Lung microvascular endothelial cell (primary cell): ENCODE measurements at places on chromosomes 3 and 15. TPM values are rescaled to one million over a fixed set of nuclear protein-coding genes. Genes with fewer than 3 reads are reported as not detected.

The FAM240A gene
- not detected in 2 replicates for total RNA-seq

The SPRED1 gene
- 13.9 and 15.3 TPM in 2 replicates for total RNA-seq

The CHRM5 gene
- 0.20 and 0.22 TPM in 2 replicates for total RNA-seq

DNA sequence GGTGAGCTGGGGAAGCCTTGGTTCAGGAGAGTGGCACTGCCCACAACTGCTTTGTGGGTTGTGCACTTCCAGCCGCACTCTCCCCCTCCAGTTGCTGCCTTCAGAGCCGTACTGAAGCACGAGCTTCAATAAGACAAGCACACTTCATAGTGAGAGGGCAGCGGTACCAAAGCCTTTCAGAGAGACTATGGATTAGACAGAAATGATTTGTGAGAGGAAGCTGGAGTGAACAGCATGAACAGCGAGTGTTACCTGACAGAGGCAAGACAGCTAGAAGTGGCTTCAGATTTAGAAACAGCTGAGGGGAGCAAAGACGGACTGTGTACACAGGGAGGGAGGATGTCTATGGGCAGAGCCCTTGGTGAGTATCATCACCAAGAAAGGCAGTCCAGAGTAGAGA, 31.1 kb downstream of the HCLS1 start:
- no peak for DNase-seq

GRCh38 chr3:160180581-160181216, 44.5 kb upstream of the C3orf80 start:
- DNase-seq = peak; percentile 21
